Activated CD4-positive, CD25-positive, alpha-beta regulatory T cell (primary cell): ENCODE measurements at places on chromosomes 4 and X.

DNA sequence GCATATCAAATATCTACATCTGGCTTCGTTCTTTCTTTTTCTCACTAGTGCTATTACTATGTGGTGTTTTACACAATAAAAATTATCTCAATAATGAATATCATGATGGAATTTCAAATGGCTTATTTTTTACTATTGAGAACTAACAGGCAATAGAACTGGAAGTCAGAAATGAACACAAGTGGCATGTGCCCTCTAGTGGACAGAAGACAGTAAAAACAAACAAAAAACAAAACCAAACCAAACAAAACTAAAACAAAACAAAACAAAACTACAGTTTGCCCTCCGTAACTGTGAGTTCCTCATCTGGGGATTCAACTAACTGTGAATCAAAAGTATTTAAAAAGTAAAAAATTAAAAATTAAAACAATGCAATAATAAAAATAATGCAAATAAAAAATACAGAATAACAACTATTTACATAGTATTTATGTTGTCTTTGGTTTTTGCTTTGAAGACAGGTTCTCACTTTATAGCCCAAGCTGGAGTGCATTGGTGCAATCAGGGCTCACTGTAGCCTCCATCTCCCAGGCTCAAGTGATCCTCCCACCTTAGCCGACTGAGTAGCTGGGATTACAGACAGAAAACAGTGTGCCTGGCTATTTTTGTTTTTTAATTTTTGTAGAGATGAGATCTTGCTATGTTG is 195.6 kb upstream of the TACR3 start:
- DNase-seq, result no peak

- no peak for DNase-seq
These were observed 3.1 kb upstream of the CDKL5 start for GRCh38 chrX:18422325-18422724.

DNA sequence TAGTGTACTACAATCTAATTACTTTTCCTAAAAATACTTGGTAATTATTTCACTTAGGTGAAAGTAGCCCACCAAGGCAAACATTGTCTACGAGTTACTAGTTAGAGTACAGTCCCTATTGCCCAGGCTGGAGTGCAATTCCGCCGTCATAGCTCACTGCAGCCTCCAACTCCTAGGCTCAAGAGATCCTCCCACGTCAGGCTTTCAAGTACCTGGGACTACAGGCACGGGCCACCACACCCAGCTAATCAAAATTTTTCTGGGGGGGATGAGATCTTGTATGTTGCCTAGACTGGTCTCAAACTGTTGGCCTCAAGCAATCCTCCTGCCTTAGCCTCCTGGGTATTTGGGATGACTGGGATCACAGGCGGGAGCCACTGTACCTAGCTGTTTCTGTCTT is 21.9 kb downstream of the FAM193A start:
- DNase-seq, result no peak

GRCh38 chr4:19689511-19689910 is 562.2 kb upstream of the SLIT2 start:
- no peak for DNase-seq

DNA sequence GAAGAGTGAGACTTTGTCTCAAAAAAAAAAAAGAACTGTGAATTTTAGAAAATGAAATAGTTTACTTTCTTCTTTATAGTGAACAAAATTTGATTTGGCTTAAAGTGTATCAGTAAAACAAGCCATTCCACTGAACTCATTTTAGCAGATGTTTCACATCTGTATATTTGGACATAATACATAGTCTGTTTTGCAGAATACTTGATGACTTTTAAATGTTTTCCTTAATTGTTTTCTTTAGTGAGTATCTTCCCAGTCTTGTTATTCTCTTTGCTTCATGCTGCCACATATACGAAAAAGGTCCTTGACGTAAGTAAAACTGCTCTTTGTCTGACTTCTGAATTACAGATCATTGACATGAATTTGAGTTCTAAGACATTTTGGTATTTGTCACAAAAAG is 8.3 kb downstream of the TMEM33 start:
- no peak for DNase-seq

- DNase-seq, result no peak
These were observed 8.9 kb upstream of the GSX2 start for GRCh38 chr4:54090804-54091623.

DNA sequence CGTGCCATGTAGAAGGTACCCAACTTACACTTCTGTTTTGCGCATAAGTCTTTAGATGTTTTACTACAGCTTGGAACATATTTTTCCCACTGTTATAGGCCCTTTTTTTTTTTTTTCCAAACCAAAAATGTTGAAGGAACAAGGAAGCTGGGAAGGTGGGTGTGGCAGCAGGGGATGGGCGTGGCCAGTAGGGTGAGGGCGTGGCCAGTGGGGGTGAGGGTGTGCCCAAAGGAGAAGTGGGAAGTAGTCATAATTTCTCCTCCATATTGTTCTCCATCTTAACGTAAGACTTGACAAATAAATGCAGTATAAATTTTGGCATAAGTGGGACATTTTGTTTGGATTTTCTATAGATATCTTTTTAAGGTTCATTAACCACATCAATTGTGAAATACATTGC is 30.4 kb downstream of the CLDN22 start:
- DNase-seq, result no peak

GRCh38 chr4:100049872-100050271 is 99.8 kb upstream of the H2AZ1 start:
- no peak for DNase-seq

DNA sequence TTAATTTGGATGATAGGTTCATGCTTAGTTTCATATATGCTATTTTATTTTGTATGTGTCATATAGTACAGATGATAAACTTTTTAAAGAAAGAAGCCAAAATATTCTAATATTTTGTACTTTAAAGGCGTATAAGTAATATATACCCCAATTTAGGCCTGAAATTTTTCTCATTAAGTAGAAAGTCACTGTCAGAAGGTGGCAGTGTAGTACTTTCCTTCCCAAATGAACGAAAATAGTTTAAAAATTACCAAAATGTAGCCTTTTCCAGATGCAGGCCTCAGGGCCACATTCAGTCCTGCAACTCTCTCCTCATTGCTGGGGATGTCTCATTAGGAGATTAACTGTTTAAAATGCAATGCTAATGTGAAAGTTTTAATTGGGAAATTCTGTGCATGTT is 1263.6 kb downstream of the C4orf33 start:
- no peak for DNase-seq
